ENCODE measurements at places on chromosomes 1 and 21.

GRCh38 chr1:237303929-237304328 lies 261.9 kb downstream of the RYR2 start:
- no peak for DNase-seq

DNA sequence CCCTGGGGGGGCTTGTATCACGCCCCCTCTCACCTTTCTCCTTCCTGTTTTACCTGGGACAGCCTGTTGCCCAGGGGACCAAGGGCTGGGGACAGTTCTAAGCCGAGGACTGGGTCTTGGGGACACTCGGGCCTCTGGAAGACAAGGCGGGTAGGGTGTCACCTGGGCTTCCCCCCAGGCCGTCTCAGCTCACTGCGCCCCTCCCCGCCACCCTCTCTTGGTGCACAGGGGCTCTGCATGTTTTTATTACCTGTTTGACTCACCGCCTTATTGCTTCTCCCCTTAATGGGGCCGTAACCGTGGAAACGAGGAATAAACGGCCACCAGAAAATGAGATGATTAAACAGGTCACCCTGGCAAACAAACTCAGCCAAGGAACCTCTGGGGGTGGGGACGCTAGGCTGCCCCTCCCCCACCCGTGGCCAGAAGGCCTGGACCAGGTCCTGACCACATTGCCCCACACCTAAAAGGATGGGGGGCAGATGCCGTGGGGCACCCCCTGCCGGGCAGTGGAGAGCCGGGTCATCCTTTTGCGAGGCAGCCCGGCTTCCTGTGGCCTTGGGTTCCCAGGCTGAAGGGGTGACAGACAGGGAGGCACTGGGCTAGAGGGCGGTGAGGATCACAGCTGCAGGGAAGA lies 109.9 kb downstream of the CASZ1 start:
- DNase-seq, result no peak

DNA sequence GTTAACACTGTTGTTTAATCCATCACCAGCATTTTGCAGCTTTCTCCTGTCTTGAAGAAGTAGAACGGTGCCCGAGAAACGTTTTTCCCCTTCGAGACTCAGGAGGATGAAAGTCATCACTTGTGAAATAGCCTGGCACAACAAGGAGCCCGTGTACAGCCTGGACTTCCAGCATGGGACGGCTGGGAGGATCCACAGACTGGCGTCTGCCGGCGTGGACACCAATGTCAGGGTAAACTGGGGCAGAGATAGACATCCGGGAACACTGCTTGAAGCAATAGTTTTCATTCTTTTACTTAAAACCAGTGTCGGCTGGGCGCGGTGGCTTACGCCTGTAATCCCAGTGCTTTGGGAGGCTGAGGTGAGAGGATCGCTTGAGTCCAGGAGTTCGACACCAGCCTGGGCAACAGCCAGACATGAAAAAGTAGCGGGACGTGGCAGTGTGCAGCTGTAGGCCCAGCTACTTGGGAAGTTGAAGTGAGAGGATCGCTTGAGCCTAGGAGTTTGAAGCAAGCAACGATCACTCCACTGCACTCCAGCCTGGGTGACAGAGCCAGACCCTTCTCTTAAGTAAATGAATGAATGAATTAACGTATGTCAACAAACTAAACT lies 945 bp downstream of the CHAF1B start:
- DNase-seq, result no peak

GRCh38 chr1:71087060-71087459 lies 6.2 kb upstream of the ZRANB2 start:
- no peak for DNase-seq

DNA sequence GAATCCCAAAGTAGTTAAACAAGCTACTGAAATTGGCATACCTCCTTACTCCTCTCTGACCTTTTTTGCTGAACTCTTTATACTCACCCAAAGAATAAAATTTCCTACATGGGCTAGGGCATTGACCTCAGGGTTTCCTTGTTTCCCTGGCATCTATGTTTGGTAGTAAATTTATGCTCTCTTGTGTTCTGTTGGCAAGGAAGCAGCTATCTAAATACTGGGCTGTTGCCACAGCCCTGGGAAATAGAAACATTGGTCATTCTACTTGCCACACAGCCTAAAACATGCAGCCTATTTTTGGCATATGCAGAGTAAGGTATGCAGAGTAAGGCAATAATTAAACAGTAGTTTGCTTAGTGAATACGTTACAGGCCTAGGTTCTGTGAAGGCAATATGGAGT lies 351.4 kb downstream of the HLX start:
- no peak for DNase-seq

DNA sequence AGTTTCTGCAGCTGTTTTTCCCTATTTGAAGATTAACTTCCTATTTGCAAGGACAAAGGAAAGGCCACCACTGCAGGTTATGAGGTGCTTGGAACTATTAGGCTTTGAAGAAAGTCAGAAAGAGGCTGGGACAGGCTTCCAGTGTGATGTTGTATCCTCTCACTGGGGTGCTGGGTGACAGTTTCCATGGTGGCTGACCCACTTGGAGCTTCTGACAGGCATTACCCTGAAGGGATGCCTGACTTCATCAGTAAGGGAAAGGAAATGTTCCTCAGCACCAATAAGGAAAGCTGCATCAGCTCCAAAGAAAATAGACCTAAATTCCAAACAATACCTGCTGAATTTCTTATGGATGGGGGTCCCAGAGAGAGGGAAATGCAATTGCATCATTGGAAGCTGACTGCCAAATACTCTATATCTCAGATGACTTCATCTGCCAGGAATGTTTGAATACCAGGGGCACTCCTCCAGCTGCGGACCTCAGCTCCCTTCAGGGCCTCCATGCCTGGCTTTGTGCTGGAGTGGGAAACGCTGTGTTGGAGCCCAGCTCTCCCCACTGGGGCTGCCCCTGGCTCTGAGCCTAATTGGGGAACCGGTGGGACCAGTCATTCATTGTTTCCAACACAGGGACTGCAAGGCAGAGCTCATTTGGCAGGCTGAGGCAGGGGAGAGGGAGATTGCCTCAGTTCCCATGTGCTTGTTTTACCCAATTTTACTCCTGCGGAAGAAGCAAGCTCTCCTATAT lies 76.6 kb downstream of the RGL1 start:
- no peak for DNase-seq

DNA sequence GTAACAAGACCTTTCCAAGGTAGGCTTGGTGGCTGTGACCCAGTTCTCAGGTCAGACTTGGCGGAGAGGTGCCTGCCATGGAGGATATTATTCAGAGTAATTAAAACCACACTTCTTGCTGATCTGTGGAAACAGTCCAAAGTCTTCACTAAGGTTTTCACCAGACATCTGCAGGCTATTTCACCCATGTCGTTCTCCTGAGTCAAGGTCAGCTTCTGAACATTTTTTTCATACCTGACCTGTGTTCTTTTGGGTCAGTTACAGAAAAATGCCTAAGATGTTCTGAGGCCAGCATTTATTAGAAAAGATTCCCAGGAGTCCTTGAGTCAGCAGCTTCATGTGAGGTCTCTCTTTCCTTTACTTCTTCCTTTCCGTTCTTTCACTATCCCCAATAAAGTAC lies 54.9 kb downstream of the RGL1 start:
- DNase-seq, result no peak

DNA sequence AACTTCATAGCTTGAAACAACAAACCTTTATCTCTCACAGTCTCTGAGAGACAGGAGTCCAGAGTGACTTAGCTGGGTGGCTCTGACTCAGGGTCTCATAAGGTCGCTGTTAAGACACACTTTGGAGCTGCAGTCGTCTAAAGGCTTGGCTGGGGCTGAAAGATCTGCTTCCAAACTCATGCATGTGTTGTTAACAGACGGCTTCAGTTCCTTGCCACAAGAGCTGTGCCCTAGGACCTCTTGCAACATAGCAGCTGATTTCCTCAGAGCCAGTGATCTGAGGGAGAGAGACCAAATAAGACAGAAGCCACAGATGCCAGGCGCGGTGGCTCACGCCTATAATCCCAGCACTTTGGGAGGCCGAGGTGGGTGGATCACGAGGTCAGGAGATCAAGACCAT lies 176.8 kb downstream of the DISC1 start:
- DNase-seq, result no peak

DNA sequence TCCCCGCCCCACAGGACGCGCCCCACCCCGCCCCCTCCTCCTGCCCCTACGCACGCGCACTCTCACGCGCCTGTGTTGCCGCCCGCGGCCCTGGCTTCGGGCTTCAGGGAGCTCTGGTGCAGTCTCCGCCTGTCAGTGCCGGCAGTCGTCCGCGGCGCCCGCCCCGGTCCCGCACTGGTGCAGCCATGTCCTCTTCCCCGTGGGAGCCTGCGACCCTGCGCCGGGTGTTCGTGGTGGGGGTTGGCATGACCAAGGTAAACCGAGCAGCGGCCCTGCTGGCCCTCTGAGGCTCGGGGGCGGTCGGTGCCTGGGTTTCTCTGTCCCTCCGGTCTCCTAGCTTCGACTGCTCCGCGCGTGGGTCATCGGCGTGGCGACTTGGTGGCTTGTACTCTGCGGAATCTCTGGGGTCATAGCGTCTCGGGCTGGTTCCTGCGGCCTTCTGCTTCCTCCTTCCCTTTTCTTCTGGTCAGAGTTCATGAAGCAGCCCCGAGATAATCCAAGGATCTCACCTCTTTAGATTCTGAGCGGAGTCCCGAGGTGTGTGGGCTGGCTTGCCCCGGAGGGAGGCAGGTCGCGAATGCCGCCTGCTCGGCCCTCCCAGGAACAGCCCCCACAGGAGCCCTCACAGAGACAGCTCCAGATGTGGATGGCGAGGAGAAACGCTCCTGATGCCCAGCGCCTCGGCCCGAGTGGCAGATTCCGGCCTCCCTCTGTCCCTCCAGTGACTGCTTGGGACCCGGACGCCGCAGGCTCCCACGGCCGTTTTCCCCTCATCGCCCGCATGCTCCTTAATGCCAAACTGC lies at the start of gene SCP2:
Gene SCP2, plus strand, starts transcription at position 65 of the 803 bp plus-strand sequence. Its CDS starts 121 bp downstream, at position 186.
- DNase-seq, result peak; percentile 77

DNA sequence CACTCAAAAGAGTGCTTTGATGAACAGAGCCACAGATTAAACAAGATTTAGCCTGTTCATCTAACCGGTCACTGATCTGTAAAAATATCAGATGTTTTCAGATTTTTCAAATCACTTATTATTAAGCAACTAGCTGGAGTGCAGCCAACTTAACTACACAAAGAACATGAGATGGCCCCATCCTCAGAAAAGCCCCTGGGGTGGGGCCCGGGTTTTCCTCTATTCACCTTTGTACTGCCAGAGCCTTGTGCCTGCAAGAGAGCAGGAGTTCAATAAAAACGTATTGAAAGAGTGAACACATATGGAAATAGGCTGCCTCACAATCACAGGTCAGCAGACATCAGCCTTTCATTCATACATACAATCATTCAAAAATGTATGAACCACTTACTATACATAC lies 516.1 kb downstream of the OMA1 start:
- no peak for DNase-seq

DNA sequence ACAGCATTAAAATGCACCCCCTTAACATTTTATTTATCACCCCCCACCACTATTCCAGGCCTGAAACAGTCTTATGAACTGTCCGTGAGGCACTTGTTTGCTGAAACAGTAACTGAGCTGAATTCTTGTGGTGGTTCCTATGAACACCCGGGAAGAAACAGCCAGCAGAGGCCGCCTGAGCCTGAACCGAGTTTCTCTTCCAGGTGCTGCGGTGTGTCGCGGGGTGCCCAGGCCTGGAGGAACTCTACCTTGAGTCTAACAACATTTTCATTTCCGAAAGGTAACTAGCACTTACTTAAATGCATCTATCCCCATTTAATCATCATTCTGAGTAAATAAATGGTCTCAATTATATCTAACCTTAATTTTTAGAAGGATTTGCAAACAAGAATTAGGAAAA lies 66.8 kb downstream of the TBCE start:
- no peak for DNase-seq

DNA sequence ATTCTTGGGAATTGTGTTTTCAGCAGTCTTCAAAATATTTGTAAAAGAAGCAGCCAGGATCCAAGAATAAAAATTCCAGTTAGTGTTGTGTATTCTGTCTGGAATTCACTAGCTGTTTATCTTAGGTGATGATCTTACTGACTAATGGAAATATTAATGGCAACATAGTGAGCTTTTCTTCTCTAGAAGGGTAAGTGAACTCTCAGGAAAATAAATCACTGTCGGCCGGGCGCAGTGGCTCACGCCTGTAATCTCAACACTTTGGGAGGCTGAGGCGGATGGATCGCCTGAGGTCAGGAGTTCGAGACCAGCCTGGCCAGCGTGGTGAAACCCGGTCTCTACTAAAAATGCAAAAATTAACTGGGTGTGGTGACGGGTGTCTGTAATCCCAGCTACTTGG lies 87.4 kb upstream of the KIF1B start:
- no peak for DNase-seq

GRCh38 chr1:61910035-61910434 lies 167.8 kb downstream of the PATJ start:
- DNase-seq, result no peak

DNA sequence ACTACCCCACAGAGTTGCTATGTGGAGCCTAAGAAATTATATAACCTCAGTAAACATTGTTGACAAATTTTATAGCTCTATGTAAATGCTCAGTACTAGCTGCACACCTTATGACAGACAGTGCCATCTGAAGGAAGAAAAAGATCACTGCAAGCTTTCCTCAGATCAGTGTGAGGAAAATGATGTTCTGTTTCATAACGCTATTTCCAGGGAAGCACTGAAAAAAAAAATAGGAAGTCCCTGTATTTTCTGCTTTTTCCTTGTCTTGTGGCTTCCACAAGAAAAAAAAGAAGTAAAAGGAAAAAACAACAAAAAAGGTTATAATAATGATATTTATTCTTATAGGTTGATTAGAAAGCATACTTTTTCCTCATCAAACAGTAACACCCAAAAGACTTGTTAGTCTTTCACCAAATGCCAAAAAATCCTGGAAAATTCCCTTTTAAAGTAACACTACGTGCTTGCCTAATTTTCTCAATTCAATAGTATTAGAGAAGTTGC lies 23.2 kb downstream of the LYST start:
- DNase-seq, result no peak

GRCh38 chr1:234310460-234310817 lies 62.8 kb upstream of the COA6 start:
- DNase-seq, result no peak

DNA sequence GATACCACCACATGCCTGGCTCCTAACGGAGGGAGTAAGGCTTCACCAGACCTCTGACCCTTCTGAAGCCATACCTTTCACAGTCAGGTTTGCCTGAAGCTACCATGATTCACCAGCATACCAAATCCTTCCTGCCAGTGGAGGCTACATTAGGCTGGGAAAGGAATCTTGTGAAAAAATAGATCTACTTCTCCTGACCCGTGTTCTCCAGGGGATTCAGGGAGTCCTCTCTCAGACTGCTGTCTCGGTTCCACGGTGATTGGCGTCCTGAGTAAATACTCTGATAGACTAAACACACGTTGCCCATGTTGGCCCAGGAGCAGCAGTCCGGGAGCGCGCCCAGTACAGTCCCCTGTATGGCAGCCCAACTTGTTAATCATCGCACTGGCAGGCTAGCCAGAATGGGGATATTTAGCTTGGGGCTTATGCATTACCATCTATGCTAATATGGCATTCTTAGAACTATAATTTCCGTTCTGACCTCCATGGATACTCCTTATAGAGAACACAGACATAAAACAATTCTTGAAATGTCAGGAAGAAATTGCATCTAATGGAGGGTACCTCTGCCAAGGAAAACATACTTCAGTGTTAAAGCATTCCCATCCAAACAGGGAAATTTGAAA lies 173.2 kb downstream of the ROR1 start:
- DNase-seq, result no peak

GRCh38 chr1:151003180-151003579 lies 3.5 kb downstream of the MINDY1 start:
- no peak for DNase-seq

- DNase-seq, result no peak
These were observed 504.9 kb downstream of the OMA1 start for GRCh38 chr1:58041621-58042020.

- DNase-seq, result no peak
These were observed 203.0 kb downstream of the GRIK3 start for GRCh38 chr1:36831186-36831810.

- no peak for DNase-seq
These were observed 16.7 kb downstream of the SHISA4 start for GRCh38 chr1:201905234-201905890.
